ENCODE measurements at places on chromosomes 5 and 9.

GRCh38 chr5:54854883-54855581, 130.4 kb downstream of the ESM1 start:
- no peak overlapping the region for H3K4me3 ChIP-seq
- H3K4me1 ChIP-seq = no peaks in the 10 kb centered on the region
- H3K27me3 ChIP-seq = no peaks in the 10 kb centered on the region
- H3K36me3 ChIP-seq = no peaks in the 10 kb centered on the region
- DNase-seq = no peak

GRCh38 chr9:89666364-89666763, 61.6 kb downstream of the GADD45G start:
- peaks cover 25% of the 10 kb centered on the region for H3K4me1 ChIP-seq
- H3K36me3 ChIP-seq = no peaks in the 10 kb centered on the region
- H3K4me3 ChIP-seq = no peak overlapping the region
- H3K27me3 ChIP-seq = no peaks in the 10 kb centered on the region
- DNase-seq = no peak

DNA sequence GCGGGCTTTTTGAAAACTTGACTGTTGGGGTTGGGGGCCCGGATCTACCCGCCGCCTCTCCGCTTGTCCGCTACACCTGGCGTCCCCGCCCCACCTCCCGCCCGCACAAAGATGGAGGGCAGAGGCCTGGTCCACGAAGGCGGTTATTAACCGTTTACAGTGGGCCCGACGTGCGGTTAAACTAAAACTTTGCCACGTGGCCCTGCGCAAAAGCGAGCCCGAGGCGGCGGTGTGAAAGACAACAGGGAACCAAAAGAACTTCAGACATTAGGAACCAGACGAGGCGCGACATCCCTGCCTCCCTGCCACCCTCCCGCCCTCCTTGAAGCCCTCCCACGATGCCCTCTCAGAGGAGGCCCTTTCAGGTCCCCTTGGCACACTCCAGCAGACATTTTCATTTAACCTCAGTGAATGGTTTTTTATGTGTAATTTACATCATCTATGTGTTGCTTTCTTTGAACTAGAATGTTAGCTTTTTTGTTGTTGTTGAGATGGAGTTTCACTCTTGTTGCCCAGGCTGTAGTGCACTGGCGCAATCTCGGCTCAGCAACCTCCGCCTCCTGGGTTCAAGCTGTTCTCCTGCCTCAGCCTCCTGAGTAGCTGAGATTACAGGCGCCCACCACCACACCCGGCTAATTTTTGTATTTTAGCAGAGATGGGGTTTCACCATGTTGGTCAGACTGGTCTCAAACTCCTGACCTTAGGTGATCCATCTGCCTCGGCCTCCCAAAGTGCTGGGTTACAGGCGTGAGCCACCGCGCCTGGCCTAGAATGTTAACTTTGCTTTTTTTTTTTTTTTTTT, 999 bp upstream of the HNRNPA0 start:
- H3K27me3 ChIP-seq = no peaks in the 10 kb centered on the region
- H3K4me1 ChIP-seq = peaks cover 7% of the 10 kb centered on the region
- H3K4me3 ChIP-seq = peak overlapping the region; percentile 89
- peaks cover 5% of the 10 kb centered on the region for H3K36me3 ChIP-seq
- peak overlapping the region; percentile 100 for H3K27ac ChIP-seq

DNA sequence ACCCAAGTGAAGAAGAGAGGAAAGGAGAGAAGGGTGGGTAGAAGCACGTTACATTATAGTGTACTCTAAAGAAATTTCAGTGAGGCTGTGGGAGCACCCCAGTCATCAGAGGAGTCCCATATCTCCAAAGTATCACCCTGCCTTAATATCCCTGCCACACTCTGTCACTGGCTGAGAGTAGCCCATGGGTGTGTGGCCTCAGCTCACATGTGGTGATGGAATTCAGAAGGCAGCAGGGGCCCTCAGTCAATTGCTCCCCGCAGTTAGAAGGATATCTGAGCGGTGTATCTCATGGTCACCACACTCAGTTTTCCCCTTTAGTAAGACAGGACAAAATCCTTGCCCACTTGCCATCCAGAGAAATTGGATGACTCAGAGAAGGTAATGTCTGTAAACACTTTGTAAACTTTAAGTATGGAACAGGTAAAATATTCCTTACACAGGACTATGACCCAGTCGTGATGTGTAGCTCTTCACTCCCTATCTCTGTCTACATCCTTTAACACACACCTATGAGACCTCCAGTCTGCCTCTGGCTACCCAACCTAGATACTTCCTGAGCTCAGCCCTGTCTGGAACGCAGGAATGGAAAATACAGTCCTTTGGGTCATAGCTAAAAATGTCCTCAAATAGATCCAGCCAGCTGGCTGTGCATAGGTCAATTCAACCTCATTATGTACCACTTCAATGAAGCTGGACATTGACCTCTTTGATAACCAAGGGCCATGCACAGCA, 24.3 kb upstream of the PLIN2 start:
- no peaks in the 10 kb centered on the region for H3K27me3 ChIP-seq
- H3K4me3 ChIP-seq = no peak overlapping the region
- no peaks in the 10 kb centered on the region for H3K4me1 ChIP-seq

GRCh38 chr5:64292611-64293215, 127.1 kb downstream of the RNF180 start:
- H3K36me3 ChIP-seq = no peaks in the 10 kb centered on the region
- no peak overlapping the region for H3K4me3 ChIP-seq

GRCh38 chr9:69324549-69325401, at the start of gene ENTREP1:
ENTREP1 (plus strand) TSS chr9:69325215; CDS start chr9:69325310, 95 bp downstream.
- H3K36me3 ChIP-seq = no peaks in the 10 kb centered on the region
- H3K4me1 ChIP-seq = peaks cover 21% of the 10 kb centered on the region
- peak within 1 kb of the TSS; percentile 59 for H3K4me3 ChIP-seq
- peak within 1 kb of the TSS; percentile 76 for H3K27ac ChIP-seq
- H3K27me3 ChIP-seq = peaks cover 17% of the 10 kb centered on the region
- DNase-seq = peak; percentile 82
